ENCODE measurements at places on chromosomes 1 and 21. TPM values are rescaled to one million over a fixed set of nuclear protein-coding genes. Genes with fewer than 3 reads are reported as not detected.

DNA sequence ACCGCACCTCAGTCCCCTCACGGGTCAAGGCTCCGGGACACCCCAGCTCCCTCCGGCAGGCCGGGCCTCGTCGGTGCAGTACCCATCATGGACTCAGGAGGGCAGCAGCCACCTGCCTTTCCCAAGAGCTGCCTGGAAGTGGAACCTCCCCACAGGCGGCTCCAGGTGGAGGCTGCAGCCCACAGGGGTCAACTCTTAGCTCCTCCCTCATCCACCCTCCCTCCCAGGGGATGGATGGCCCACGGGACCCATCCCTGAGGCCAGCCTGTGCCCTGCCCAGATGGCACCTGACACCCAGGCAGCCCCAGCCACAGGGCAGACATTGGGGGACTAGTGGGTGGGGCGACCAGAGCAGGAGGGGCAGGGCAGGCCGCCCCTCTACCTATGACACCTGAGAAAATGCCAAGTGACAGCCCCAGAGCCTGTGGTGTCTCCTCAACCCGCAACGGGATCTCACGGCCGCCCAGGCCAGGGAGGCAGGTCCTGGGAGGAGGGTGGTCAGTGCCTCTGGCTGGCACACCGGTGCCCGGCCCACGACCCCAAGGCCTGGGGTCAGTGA, 1.2 kb upstream of the ARHGEF16 start:
- DNase-seq, result peak; percentile 78

DNA sequence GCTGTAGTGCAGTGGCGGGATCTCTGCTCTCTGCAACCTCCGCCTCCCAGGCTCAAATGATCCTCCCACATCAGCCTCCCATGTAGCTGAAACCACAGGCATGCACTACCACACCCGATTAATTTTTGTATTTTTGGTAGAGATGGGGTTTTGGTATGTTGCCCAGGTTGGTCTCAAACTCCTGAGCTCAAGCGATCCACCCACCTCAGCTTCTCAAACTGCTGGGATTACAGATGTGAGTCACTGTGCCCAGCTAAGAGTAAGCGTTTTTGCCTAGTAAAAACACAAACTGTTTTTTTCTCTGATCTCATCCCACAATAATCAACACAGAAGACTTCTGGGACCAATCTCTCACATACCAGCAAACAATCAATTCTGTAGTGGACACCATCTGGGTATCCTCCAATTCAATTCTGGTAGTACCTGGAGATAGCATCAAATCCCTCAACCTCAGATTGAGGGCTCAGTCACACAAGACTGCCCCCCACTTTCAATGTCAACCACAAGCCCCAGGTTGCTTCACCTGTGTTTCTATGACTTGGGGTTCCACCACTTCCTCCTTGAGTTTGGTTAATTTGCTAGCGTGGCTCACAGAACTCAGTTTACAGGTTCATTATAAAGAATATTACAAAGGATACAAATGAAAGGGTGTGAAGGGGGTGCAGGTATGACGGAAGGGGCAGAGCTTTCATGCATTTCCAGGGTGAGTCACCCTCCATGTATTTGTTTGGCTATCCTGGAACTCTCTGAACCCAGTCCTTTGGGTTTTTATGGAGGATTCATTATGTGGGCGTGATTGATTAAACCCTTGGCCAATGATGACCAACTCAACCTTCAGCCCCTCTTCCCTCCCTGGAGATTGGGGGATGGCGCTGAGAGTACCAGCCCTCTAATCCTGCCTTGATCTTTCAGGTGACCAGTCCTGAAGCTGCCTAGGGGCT, 40.0 kb upstream of the RHOU start:
- DNase-seq, result no peak

DNA sequence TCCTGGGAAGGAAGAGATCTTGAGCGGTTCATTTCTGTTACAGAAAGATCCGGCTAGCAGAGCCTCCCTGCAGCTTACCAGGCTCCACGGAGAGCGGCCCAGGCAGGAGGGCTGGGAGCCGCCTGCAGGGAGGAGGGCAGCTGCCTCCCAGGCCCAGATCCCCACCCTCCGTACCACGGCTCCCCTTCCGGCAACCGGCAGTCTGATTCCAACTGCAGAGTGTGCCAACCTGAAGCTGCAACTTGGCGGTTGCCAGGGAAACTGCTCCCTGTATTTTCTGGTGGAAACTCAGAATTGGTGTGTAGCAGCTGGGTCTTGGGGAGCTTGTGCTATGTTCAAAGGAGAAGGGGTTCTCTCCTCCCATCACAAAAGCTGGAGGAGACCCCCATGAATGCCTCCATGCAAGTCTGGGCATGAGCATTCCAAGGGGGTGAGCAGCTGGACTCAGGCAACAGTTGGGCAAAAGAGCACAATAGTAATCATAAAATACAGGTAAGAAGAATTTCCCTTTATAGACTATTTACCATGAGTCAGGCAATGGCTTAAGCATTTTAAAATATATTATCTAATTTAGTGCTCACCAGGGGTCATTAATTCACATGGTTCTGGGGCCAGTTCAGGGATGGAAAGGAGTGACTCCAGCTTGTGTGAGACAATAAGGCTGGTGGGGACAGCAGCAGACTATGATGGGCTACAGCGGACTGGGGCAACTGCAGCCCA, 46.1 kb upstream of the KAZN start:
- DNase-seq, result no peak

DNA sequence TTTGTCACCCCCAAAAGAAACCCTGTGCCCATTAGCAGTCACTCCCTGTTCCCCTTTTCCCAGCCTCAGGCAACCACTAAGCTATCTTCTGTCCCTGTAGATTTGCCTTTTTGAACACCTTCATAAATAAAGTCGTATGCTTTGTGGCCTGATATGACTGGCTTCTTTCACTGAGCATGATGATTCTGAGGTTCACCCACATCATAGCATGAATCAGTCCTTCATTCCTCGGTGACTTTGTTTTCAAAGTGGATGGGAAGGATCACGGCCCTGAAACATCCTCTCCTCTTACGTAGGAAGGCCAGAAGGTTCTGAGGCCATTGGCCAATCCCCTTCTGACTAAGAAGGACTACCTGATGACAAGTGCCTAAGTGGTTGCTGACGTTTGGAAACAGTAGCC, 39.1 kb downstream of the NIPAL3 start:
- DNase-seq, result no peak

- DNase-seq, result no peak
Observed at GRCh38 chr21:44709426-44710293, 1.7 kb downstream of the TSPEAR start.

DNA sequence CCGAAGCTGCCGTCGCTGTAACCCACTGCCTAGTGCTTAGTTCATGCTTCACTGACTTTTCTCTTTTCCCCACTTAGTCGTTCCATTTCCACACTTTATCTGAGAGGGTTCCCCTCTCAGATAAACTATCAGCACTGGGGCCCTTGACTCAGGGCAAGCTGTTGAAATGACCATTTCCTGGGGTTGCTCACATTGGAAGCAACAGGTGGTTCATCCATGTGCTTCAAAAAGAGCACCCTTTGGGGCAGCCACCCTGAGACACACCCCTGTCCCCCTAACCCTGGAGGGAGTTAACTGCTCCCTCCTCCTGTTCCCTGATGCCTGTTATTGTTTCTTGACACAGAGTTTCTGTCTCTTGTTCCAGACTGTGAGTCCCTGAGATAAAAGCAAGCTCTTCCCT, 107.2 kb downstream of the PTPRU start:
- no peak for DNase-seq

DNA sequence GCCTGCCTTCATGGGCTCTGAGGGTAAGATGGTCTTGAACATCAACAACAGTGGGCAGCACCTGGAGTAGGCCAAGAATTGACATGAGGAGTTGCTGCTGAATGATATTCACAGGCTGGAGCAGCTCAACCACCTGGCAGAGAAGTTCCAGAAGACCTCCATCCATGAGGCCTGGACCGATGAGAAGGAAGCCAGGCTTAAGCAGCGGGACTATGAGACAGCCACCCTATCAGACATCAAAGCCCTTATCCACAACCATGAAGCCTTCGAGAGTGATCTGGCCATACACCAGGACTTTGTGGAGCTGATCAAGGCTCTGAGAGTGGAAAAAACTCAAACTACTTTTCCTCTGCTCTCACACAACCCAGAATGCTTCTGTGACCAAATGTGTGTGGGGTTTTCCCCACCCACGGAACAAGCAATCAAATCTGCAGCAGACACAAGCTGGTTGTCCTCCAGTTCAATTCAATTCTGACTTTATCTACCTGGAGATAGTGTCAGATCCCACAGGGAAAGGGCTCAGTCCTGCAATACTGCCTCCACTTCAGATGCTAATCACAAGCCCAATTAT, 12.1 kb upstream of the EPHA10 start:
- no peak for DNase-seq

- no peak for DNase-seq
Observed at GRCh38 chr1:209176866-209177430, 406.6 kb upstream of the CAMK1G start.

- DNase-seq, result peak; percentile 48
Observed at GRCh38 chr1:31183927-31184554, 55.6 kb downstream of the NKAIN1 start.

- no peak for DNase-seq
Observed at GRCh38 chr21:15455819-15456462, 273.8 kb upstream of the USP25 start.

GRCh38 chr1:156124557-156125483, 10.3 kb downstream of the LMNA start:
- peak; percentile 59 for DNase-seq

GRCh38 chr1:205041001-205041715, 1.9 kb upstream of the CNTN2 start:
- DNase-seq, result no peak

- no peak for DNase-seq
Observed at GRCh38 chr21:45109831-45110492, 35.6 kb downstream of the ADARB1 start.

DNA sequence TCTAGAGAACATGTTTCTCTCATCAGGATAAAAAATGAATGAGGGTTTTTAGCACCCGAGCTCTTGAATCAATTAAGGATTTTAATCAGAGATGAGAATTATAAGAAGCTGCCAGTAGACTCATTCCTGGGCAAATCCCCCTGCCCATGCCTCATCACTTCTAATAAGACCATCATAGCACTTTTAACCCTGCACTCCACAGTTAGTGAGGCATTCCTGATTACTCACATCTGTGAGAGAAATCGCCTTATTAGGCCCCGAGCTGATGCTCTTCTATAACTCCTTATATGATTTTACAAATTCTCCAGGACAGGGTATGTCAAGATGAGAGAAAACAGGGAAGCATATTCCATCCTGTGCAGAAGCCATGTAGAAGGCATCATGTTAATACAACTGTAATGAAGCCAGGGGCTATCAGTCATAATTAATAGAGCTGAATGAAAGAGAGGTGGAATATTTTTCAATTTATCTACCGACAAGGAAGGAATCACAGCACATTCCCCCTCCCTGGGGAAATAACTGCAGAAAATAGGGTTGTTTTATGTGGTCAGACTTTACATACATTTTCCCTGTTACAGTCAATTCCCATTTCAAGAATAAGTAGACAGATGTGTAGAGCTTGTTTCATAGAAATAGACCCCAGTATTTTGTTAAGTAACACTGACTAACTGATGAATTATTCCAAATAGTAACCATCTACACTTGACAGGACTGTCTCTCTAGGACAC, 272.7 kb downstream of the HHIPL2 start:
- DNase-seq, result no peak

DNA sequence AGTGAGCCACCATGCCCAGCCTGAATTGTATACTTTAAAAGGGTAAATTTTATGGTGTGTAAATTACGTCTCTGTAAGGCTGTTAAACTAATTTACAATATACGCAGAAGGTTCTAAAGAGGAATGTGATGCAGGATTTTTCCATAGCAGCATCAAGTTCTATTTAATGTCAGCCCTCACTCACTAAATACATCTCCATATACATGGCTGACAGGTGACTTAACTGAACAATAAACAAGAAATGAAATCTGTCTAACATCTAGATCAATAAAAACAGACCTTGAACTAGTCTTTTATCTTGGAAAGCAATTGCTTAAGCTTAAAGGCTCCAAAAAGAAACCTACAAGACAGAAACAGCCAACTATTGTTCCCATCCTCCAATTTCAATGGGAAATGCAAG, 121.5 kb upstream of the MAP1LC3C start:
- no peak for DNase-seq

- no peak for DNase-seq
Observed at GRCh38 chr1:149979245-149979971, 31.1 kb downstream of the OTUD7B start.

DNA sequence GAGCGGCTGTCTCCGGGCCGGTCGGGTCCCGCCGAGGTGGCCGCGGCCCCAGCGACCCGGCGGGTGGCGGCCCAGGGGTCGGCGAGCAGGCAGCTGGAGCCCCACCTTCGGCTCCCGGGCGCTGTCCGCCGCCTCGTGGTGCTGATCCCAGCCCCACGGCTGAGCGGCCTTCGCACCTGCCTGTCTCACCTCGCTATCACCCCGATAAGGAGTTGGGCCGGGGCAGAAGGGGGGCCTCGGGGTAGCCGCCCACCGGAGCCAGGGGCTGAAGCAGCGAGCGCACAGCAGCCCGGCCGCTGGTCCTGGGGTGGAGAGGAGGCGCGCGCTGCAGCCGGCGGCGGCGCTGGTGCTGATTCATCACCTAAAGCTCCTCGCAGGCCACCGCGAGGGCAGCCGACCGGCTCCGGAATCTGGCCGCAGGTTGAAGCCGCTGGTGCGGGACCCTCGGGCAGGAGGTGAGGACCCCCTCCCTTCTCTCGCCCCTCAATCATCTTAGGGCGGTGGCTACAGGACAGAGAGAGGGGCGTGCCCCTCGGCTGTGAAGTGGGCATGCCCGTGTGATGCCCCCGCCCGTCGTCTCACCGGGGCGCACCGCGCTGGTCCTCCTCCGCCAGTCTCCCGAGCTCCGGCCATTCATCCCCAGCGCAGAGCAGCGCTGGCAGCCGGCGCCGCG, 575 bp downstream of the TRIM67 start:
- peak; percentile 27 for DNase-seq

GRCh38 chr1:228411548-228412430, 4.9 kb downstream of the TRIM17 start:
- DNase-seq, result no peak

DNA sequence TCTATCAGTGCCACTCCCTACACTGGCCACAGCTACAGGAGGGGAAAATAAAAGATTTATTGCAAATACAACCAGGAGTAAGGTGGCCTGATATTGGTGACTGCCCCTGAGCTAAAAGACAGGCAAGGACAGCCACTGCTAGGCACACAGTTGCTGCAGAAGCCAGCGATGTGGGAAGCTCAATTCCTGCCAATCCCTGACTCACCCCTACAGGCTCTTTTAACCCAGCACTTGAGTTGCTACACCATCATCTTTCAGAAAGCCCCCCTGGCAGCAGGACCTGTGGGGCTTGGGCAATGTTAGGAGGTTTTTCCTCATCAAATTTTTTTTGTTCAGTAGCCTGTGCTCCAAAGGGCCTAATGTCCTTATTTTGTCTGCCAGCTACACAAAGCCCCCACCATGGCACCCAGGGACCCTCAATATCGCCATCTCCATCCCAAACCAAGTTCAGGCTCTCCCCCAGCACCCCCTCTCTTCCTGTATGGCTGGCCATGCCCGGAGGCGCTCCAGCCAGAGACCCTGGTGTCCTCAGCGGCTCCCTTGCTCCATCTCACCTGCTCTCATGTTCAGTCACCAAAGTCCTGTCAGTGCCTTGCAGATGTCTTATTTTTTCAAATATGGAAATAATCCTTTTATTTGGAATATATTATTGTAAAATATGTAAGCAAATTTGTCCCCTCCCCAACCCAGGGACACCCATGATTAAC, 13.4 kb downstream of the CLEC20A start:
- no peak for DNase-seq

ADGRL2 gene
- 45.1 TPM for total RNA-seq

GREM2 gene
- total RNA-seq, result 52.2 TPM

NBPF20 gene
- total RNA-seq, result 3.5 TPM

PTGS2 gene
- total RNA-seq, result 10.0 TPM

GLIS1 gene
- 0.17 TPM for total RNA-seq

SH3BGR gene
- total RNA-seq, result 22.3 TPM

GUCA2A gene
- 1.1 TPM for total RNA-seq

NR1I3 gene
- not detected for total RNA-seq

OTUD7B gene
- total RNA-seq, result 35.2 TPM

Data from mucosa of gallbladder (tissue), 1 donor.